Activated naive CD8-positive, alpha-beta T cell treated with anti-CD3 and anti-CD28 coated beads for 36 hours (primary cell): ENCODE measurements at places on chromosomes 16 and 17. TPM values are rescaled to one million over a fixed set of nuclear protein-coding genes. Genes with fewer than 3 reads are reported as not detected.

- H3K4me1 ChIP-seq, result no peaks in the 10 kb centered on the region
- H3K36me3 ChIP-seq, result no peaks in the 10 kb centered on the region
- DNase-seq, result no peak
- no peak overlapping the region for H3K27ac ChIP-seq
- H3K4me3 ChIP-seq, result no peak overlapping the region
- no peaks in the 10 kb centered on the region for H3K27me3 ChIP-seq
Observed at GRCh38 chr16:83418565-83418964, 389.2 kb upstream of the HSBP1 start.

DNA sequence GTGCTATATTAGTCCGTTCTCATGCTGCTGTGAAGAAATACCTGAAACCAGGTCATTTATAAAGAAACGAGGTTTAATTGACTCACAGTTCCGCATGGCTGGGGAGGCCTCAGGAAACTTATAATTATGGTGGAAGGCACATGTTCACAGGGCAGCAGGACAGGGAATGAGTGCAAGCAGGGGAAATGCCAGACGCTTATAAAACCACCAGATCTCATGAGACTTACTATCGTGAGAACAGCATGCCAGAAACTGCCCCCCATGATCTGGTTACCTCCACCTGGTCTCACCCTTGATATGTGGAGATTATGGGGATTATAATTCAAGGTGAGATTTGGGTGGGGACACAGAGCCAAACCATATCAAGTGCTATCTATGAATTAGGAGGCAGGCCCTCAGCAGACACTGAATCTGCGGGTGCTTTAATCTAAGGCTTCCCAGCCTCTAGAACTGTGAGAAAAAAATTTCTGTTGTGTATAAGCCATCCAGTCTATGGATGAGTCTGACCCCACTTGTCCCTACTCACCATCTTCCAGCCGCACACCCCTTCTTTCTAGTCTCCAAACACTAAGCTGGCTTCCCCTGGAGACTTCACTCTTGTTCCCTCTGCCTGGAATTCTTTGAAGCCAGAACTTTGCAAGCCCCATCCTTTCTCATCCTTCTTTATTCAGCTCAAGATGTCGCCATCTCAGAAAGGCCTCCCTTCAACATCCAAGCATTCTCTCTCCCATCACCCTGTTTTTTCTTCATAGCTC is 772 bp upstream of the NUP93 start:
- no peak overlapping the region for H3K4me3 ChIP-seq
- no peaks in the 10 kb centered on the region for H3K27me3 ChIP-seq
- H3K36me3 ChIP-seq, result peaks cover 4% of the 10 kb centered on the region
- peak overlapping the region; percentile 78 for H3K27ac ChIP-seq
- DNase-seq, result no peak

DNA sequence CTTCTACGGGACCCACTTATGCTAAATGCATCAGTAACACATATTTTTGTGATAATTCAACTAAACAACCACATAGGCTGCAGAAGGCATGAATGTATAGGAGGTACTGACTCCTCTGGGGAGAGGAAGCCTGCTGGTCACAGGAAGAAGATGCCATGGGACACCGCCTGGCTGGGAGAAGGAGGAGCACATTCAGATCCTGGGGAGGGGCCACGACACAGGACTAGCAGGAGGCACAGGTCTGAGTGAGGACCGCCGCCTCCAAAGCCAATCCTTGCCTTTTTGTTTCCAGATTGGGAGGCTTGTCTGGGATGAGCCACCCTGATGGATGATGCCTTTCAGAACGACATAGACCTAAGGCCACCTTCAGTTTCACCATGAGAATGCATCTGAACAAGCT is 34.6 kb downstream of the MBTPS1 start:
- H3K36me3 ChIP-seq, result peaks cover 15% of the 10 kb centered on the region
- DNase-seq, result no peak
- H3K27ac ChIP-seq, result peak overlapping the region; percentile 34
- H3K4me1 ChIP-seq, result peaks cover 16% of the 10 kb centered on the region

Gene SCARF1
- total RNA-seq, result 2.5 TPM
